ENCODE measurements at places on chromosomes 11 and 22. TPM values are rescaled to one million over a fixed set of nuclear protein-coding genes. Genes with fewer than 3 reads are reported as not detected.

DNA sequence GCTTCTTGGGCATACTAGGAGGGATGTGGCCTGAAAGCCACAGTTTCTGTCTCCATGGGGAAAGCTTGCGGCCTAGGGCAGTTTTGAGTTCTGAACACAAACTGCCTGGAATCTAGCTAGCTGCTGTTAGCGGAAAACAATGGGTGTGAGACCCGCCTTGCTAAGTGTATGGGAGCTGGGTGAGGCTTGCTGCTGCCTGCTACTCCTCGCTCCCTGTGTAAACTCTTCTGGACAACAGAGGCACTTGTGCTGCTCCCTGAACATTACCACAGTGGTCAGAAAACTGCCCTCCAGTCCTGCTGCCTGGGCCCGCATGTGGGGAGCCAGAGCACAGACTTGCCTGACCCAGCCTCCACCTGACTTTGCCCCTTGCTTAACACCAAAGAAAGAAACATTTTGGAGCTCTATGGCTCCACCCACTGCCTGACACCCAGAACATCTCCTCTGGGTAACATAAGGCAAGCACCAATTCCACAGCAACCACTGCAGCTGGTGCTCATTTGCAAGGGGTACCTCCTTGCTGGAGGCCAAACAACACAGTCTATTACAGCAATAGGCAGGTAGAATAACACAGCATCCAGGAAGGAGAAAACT is 766.3 kb upstream of the RAG2 start:
- H3K27ac ChIP-seq = no peak overlapping the region
- H3K4me3 ChIP-seq = no peak overlapping the region
- H3K27me3 ChIP-seq = no peaks in the 10 kb centered on the region
- DNase-seq = no peak
- no peaks in the 10 kb centered on the region for H3K36me3 ChIP-seq

DNA sequence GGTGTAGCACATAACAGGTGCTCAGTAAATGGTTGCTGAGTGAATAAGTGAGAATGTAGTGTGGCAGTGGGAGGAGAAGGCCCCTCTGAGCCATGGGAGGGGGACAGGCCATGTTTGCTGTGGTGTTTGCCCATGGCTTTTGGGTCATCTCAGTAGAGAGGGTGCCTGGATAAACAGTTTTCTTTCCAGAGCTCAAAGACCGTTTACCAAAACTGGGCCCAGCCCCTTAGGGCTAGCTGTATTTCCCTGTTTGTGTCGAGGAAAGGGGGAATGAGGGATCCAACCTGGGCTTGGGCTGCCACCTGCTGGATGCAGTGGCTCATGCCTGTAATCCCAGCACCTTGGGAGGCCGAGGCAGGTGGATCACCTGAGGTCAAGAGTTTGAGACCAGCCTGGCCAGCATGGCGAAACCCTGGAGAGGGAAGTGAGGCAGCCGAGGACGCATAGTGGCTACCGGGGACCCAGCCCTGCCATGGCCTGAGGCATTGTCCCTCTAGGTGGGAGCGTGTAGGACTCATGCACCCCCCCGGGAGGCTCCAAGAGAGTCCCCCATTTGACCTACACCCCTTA is 8.7 kb upstream of the LTO1 start:
- H3K27ac ChIP-seq = no peak overlapping the region
- peaks cover 7% of the 10 kb centered on the region for H3K4me1 ChIP-seq
- no peaks in the 10 kb centered on the region for H3K36me3 ChIP-seq
- peaks cover 4% of the 10 kb centered on the region for H3K27me3 ChIP-seq
- DNase-seq = no peak
- H3K4me3 ChIP-seq = no peak overlapping the region

DNA sequence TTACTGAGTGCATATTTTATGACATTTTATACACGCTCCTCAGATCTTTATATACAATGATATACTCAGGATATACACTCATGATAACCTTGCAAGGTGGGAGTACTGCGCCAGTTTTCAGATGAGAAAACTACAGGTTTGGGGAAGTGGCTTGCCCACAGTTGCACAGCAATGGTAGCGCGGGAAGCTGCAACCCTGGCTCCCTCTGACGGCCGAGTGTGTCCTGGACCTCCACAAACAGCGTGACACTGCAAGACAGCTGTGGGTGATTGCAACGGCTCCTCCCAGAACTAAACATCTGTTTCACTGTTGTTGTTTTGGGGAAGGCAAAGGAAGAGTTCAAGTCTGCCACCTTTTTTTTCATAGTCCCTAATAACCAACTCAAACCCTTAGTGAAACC is 47.0 kb downstream of the PACSIN2 start:
- H3K36me3 ChIP-seq = no peaks in the 10 kb centered on the region
- H3K4me3 ChIP-seq = no peak overlapping the region
- H3K27ac ChIP-seq = no peak overlapping the region
- H3K4me1 ChIP-seq = peaks cover 10% of the 10 kb centered on the region
- no peak for DNase-seq
- H3K27me3 ChIP-seq = no peaks in the 10 kb centered on the region

The GAB4 gene
- 0.57 TPM for total RNA-seq

The OR52N4 gene
- 1.3 TPM for total RNA-seq
